Neural crest cell (in vitro differentiated cells): ENCODE measurements at places on chromosomes 16 and 17. TPM values are rescaled to one million over a fixed set of nuclear protein-coding genes. Genes with fewer than 3 reads are reported as not detected.

Gene BRIP1
- total RNA-seq: 29.1 and 31.4 TPM in 2 replicates

Gene BRD7
- total RNA-seq: 130 and 163 TPM in 2 replicates

Gene OTOP3
- total RNA-seq: not detected in 2 replicates

Gene ZNF207
- total RNA-seq: 245 and 249 TPM in 2 replicates

DNA sequence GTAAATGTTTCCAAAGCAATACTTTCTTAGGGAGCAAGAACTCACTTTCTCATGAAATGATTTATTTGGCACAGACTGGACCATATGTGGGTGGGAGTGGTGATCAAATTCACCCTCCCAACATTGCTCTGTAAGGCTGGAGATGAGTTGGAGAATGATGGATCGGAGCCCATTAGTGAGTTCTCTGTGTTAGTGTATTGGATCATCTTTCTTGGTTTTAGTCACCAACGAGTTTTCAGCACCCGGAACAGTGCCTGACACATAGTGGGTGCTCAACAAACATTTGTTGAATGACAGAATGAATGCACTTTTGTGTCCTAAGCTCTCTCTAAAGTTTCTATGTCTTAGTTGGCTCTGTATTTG is 104.5 kb upstream of the FAM20A start:
- no peaks in the 10 kb centered on the region for H3K27me3 ChIP-seq
- no peak for DNase-seq
- H3K27ac ChIP-seq: no peak overlapping the region
- H3K4me1 ChIP-seq: no peaks in the 10 kb centered on the region
- H3K4me3 ChIP-seq: no peak overlapping the region

DNA sequence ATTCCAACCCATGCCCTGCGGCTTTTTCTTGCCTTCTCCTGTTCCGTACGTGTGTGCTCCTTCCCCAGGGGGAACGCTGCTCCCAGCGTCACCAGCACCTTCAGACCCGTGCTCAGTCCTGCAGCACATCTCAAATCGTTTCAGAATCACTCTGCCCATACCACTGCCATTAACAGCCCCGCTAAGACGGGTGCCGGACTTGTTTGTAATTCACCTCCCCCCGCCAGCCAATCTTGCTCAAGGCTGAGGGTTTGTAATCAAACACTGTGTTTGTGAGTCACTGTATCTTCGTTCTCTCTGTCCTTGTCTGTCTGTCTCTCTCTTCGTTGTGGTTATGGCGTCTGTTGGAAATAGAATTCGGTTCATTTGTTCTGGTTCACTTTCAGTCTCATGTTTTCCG is 17.3 kb downstream of the CARD14 start:
- no peak for DNase-seq
- no peaks in the 10 kb centered on the region for H3K27me3 ChIP-seq
- H3K4me1 ChIP-seq: peaks cover 25% of the 10 kb centered on the region
- H3K4me3 ChIP-seq: no peak overlapping the region
- H3K27ac ChIP-seq: no peak overlapping the region

GRCh38 chr16:539901-540530 is 12.5 kb downstream of the CAPN15 start:
- no peaks in the 10 kb centered on the region for H3K36me3 ChIP-seq
- H3K27me3 ChIP-seq: no peaks in the 10 kb centered on the region
- no peaks in the 10 kb centered on the region for H3K4me1 ChIP-seq
- H3K27ac ChIP-seq: no peak overlapping the region
- H3K4me3 ChIP-seq: no peak overlapping the region

- H3K36me3 ChIP-seq: no peaks in the 10 kb centered on the region
- no peak overlapping the region for H3K4me3 ChIP-seq
- H3K27me3 ChIP-seq: peaks cover 35% of the 10 kb centered on the region
- peaks cover 16% of the 10 kb centered on the region for H3K4me1 ChIP-seq
- peak; percentile 59 for DNase-seq
These were observed 16.9 kb downstream of the GRIN2C start for GRCh38 chr17:74842599-74843351.

GRCh38 chr17:67431249-67432015 is 54.4 kb downstream of the PITPNC1 start:
- no peaks in the 10 kb centered on the region for H3K27me3 ChIP-seq
- H3K36me3 ChIP-seq: no peaks in the 10 kb centered on the region
- H3K4me1 ChIP-seq: peaks cover 8% of the 10 kb centered on the region
- no peak for DNase-seq
- H3K4me3 ChIP-seq: no peak overlapping the region

- H3K36me3 ChIP-seq: no peaks in the 10 kb centered on the region
- no peak for DNase-seq
- peak overlapping the region; percentile 84 for H3K4me3 ChIP-seq
- peaks cover 3% of the 10 kb centered on the region for H3K27me3 ChIP-seq
- H3K4me1 ChIP-seq: peaks cover 14% of the 10 kb centered on the region
- H3K27ac ChIP-seq: no peak overlapping the region
These were observed 578 bp downstream of the RAC3 start for GRCh38 chr17:82031885-82032627.
